ENCODE measurements at places on chromosomes 7 and 10.

- DNase-seq = no peak
Observed at GRCh38 chr10:19862811-19863515, 46.7 kb downstream of the PLXDC2 start.

- DNase-seq = no peak
Observed at GRCh38 chr10:77253147-77253545, 384.5 kb downstream of the KCNMA1 start.

DNA sequence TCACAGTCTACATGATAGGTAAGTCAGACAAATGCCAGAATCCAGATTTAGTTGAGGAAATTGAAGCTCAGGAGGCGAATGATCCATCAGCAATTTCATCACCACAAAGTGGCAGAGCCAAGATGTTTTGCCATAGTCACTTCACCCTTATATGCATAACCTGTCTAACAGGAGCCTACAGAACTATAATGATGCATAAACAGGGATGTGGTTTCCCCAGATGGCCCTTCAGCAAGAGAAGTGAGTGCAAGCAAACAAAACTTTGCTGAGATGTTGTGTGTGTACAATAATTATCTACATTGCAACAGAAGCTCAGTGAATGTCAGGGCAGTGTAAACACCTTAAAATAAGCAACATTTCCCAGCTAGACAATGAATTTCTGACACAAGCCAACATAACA is 28.6 kb downstream of the PON3 start:
- DNase-seq = no peak

GRCh38 chr7:93476491-93477344 is 97.8 kb downstream of the CALCR start:
- no peak for DNase-seq

GRCh38 chr7:50962281-50962883 is 179.7 kb upstream of the GRB10 start:
- DNase-seq = no peak

GRCh38 chr10:612696-613095 is 76.8 kb downstream of the DIP2C start:
- DNase-seq = no peak

- DNase-seq = no peak
Observed at GRCh38 chr7:118350260-118350659, 125.8 kb downstream of the ANKRD7 start.

- no peak for DNase-seq
Observed at GRCh38 chr7:139854124-139854511, 25.1 kb downstream of the TBXAS1 start.

DNA sequence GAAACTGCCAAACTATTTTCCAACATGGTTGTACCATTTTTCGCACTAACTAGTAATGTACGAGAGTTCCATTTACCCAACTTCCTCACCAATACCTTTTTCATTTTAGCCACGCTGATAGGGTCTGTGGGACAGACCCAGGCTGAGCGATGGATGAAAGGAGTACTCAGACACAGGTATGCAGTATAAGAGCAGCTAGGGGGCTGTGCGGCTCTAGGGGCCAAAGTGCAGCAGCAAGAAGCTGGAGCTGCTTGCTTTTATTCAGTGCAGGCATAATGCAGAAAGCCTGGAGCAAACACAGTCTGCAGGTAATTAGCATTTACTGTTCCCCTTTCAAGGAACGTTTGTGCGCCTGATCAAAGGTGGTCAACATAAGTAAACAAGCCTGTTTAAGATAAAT is 21.0 kb downstream of the UCMA start:
- DNase-seq = no peak

- no peak for DNase-seq
Observed at GRCh38 chr10:100824886-100825285, 79.5 kb downstream of the PAX2 start.

DNA sequence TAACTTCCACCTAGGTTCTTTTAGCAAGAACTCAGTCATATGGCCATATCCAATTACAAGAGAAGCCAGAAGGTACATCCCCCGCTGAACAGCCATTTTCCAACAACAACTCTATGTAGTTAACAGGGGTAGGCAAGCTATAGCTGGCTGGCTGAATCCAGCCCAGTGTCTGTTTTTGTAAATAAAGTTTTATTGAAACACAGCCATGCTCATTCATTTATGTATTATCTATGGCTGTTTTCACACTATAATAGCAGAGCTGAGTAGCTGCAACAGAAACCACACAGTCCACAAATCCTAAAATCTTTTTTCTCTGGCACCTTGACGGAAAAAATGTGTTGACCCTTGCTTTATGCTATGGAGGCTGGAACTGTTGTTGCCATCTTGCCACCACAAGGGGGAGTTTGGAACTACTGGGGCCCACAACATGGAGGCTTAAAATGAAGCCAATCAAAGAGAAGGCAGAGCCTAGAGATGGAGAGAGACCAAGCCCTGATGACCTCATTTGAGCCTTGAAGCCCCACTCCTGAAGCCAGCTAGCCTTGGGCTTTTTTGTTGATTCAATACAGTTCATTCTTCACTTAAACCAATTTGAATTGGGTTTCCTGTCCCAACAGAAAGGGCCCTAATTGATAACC is 33.3 kb upstream of the XPNPEP1 start:
- no peak for DNase-seq

GRCh38 chr10:82040336-82040735 is 165.3 kb downstream of the NRG3 start:
- DNase-seq = no peak

DNA sequence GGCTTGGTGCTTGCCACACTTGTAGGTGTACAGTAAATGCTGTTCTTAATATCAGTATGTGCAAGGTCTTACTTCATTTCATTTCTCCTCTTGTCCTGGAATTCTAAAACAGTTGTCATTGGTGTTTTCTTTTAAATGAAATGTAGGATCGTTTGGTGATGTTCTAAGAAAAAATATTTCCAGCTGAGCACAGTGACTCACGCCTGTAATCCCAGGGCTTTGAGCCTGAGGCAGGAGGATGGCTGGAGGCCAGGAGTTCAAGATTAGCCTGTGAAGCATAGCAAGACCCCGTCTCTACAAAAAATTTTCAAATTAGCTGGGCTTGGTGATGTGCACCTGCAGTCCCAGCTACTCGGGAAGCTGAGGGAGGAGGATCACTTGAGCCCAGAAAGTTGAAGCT is 32.6 kb upstream of the ELN start:
- DNase-seq = no peak

Measured in stimulated activated naive CD4-positive, alpha-beta T cell treated with Interleukin-2 at 50 U/mL for 16 hours (primary cell).